ENCODE measurements at places on chromosomes 16 and 17. TPM values are rescaled to one million over a fixed set of nuclear protein-coding genes. Genes with fewer than 3 reads are reported as not detected.

DNA sequence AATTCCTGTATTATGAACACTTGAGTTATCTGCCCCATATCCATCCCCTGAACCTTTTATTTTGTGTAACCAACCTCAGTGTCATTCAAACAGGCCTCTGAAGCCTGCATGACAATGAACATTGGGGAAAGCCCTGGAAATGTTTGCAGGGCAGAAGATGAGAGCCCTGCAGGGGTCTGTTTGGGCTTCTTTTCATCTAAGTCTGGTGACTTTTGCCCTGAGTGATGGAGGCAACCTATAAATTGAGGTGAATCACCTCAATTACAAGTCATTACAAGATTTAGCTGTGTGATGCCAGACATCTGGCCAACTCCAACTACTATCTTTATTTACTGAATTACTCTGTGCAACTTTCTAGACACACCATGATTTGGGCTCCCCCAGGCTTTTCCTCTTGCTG, 189.2 kb downstream of the MAF start:
- H3K27ac ChIP-seq = no peak overlapping the region
- peaks cover 8% of the 10 kb centered on the region for H3K27me3 ChIP-seq
- no peak overlapping the region for H3K4me3 ChIP-seq
- H3K4me1 ChIP-seq = no peaks in the 10 kb centered on the region

GRCh38 chr17:49180998-49181635, 29.3 kb downstream of the GNGT2 start:
- no peak for DNase-seq
- H3K4me3 ChIP-seq = no peak overlapping the region
- no peak overlapping the region for H3K27ac ChIP-seq
- no peaks in the 10 kb centered on the region for H3K4me1 ChIP-seq

ZG16B gene
- 0.27 TPM for total RNA-seq

DNA sequence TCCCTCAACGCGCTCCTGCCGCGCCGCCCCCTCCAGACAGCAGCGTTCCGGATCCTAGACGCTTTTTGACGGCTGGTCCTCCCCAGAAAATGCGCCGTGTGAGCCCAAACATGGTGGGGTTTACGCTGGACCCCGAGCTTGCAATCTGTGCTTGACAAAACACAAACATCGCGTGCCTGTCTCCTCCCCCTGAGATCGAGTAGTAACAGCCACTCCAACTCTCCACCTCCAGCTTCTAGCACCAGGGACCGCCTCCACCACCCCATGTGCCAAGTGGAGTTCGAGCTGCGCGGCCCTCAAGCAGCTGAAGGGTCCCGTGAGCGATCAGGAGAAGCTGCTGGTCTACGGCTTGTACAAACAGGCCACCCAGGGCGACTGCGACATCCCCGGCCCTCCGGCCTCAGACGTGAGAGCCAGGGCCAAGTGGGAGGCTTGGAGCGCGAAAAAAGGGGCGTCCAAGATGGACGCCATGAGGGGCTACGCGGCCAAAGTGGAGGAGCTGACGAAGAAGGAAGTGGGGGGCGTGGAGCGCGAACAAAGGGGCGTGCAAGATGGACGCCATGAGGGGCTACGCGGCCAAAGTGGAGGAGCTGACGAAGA, 656 bp upstream of the GEMIN4 start:
- no peaks in the 10 kb centered on the region for H3K27me3 ChIP-seq
- DNase-seq = peak; percentile 75
- H3K36me3 ChIP-seq = peaks cover 4% of the 10 kb centered on the region
- H3K4me3 ChIP-seq = peak overlapping the region; percentile 99

HOXB1 gene
- total RNA-seq = not detected

- H3K4me3 ChIP-seq = no peak overlapping the region
- H3K36me3 ChIP-seq = peaks cover 94% of the 10 kb centered on the region
- no peaks in the 10 kb centered on the region for H3K27me3 ChIP-seq
- peaks cover 6% of the 10 kb centered on the region for H3K4me1 ChIP-seq
- no peak for DNase-seq
Measured at GRCh38 chr17:80328634-80329380, 68.2 kb downstream of the RNF213 start.

GRCh38 chr16:75565640-75566039, 539 bp upstream of the GABARAPL2 start:
- H3K4me1 ChIP-seq = peaks cover 56% of the 10 kb centered on the region
- H3K27ac ChIP-seq = peak overlapping the region; percentile 84
- H3K4me3 ChIP-seq = peak overlapping the region; percentile 97
- H3K27me3 ChIP-seq = no peaks in the 10 kb centered on the region

DRC3 gene
- 1.7 TPM for total RNA-seq

- H3K27ac ChIP-seq = no peak overlapping the region
- peaks cover 3% of the 10 kb centered on the region for H3K4me1 ChIP-seq
- peaks cover 96% of the 10 kb centered on the region for H3K27me3 ChIP-seq
- DNase-seq = no peak
- H3K36me3 ChIP-seq = no peaks in the 10 kb centered on the region
Measured at GRCh38 chr16:85983606-85984230, 84.8 kb downstream of the IRF8 start.

DNA sequence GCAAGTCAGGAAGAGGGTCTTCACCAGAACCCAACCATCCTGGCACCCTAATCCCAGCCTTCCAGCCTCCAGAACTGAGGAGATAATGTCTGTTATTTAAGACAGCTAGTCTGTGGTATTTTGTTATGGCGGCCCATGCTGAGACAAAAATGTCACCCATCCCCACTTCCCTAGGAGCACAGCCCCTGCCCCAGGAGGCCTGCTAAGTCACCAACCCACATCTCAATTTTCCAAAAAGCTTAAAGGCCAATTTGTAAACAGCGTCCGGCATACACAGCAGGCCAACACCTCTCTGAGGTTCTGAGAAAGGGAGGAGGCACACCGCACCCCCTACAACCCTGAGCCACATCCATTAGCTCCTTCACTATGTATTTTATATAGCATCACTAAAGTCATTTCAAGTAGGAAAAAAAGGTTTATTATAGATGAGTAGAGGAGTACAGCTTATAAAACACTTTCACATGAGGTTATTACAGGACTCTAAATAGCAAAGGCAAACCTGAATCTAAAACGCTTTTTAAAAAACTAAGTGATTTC, 6.9 kb downstream of the TMEM170A start:
- H3K36me3 ChIP-seq = no peaks in the 10 kb centered on the region
- DNase-seq = no peak
- no peak overlapping the region for H3K4me3 ChIP-seq
- no peak overlapping the region for H3K27ac ChIP-seq

CLEC19A gene
- not detected for total RNA-seq

DNA sequence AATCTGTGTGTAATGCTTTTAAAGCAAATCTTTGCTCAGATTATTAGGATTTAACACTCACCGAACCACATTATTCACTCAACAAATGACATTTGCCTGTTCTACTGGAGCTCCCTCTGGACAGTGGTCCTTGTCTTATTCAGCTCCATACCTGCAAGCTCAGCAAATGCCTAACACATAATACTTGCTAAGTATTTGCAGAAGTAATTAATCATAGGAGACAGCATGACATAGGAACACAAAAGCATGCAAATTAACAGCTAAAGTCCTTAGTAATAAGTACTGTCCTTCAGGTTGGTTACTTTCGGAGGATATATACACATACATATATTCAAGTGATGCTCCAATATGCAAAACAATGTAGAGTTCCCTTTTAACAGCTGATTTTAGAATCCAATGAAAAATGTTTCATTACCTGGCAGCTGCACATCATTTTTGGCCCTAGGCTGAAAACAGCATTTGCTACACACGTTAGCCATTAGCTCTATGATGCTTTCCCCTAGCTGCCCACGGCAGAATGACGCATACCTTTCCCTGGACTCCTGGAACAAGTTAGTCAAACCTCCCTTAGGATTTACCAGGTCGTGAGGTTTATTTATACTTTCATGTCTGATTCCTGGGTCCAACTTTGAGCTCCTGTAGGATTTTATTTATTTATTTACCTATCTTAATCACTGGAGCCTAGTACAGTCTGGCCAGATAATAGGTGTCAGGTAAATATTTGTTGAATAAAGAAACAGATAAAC, 8.6 kb downstream of the BRD7 start:
- peaks cover 36% of the 10 kb centered on the region for H3K36me3 ChIP-seq
- no peak for DNase-seq
- peaks cover 37% of the 10 kb centered on the region for H3K4me1 ChIP-seq
- no peak overlapping the region for H3K4me3 ChIP-seq

- peaks cover 97% of the 10 kb centered on the region for H3K4me1 ChIP-seq
- H3K27ac ChIP-seq = peak overlapping the region; percentile 100
Measured at GRCh38 chr16:67962135-67962534, 6.3 kb downstream of the SLC12A4 start.

DNA sequence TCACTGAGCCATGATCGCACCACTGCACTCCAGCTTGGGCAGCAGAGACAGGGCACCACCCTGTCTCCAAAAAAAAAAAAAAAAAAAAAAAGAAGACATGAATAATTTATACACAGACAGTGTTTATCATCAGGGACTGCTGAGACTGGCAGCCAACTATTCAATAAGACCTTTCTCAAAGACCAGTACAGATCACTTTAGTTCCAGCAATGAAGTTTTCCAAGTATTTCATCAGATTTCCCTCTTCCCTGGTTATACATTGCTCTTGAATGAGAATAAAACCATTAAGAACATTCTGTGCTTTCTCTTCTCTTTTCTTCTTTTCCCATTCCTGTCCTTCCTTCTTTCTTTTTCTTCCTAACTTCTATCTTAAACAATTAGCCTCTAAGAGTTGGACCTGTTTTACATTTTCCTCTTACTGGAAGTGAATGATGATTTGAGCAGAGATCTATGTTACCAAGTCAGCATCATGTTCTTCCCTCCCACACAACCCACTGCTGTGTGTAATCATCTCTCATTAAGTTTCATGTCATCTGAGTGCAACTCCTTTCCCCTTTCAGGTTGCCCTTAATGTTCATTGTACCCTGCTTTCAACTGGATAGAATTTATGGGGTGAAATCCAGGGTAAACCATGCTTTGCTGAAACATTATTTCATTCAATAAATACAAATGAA, 35.9 kb upstream of the SMIM36 start:
- no peak for DNase-seq
- no peak overlapping the region for H3K27ac ChIP-seq
- H3K27me3 ChIP-seq = no peaks in the 10 kb centered on the region
- no peaks in the 10 kb centered on the region for H3K4me1 ChIP-seq
- H3K36me3 ChIP-seq = no peaks in the 10 kb centered on the region

SOX9 gene
- total RNA-seq = 15.0 TPM

CHP2 gene
- total RNA-seq = not detected

PLXDC1 gene
- total RNA-seq = 12.2 TPM

- H3K27me3 ChIP-seq = no peaks in the 10 kb centered on the region
- no peaks in the 10 kb centered on the region for H3K36me3 ChIP-seq
Measured at GRCh38 chr16:56270828-56271227, 79.5 kb downstream of the GNAO1 start.

HIC1 gene
- 23.5 TPM for total RNA-seq

DNA sequence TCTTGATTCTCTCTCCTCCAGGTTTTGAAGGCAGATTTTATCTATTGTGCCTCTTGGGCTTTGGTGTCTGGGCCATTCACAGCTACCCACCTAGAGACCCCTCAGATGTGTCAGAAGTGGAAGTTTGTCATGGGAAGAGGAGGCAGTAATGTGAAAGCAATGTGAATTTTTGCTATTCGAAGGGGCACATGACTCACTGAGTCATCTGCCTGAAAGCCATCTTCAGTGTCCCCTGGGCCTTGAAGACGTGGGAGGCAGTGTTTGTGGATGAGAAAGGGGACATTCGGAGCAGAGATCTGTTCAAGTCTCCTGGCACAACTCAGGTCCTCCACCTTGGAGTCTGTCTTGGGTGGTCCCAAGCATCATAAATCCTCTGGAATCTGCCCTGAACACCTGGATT, 530.2 kb downstream of the NPIPA7 start:
- no peaks in the 10 kb centered on the region for H3K4me1 ChIP-seq
- H3K4me3 ChIP-seq = no peak overlapping the region
- no peak overlapping the region for H3K27ac ChIP-seq
- no peak for DNase-seq

GRCh38 chr17:80008383-80008840, 27.3 kb downstream of the TBC1D16 start:
- peaks cover 19% of the 10 kb centered on the region for H3K36me3 ChIP-seq
- DNase-seq = peak; percentile 78
- H3K27me3 ChIP-seq = no peaks in the 10 kb centered on the region
- H3K27ac ChIP-seq = no peak overlapping the region

DNA sequence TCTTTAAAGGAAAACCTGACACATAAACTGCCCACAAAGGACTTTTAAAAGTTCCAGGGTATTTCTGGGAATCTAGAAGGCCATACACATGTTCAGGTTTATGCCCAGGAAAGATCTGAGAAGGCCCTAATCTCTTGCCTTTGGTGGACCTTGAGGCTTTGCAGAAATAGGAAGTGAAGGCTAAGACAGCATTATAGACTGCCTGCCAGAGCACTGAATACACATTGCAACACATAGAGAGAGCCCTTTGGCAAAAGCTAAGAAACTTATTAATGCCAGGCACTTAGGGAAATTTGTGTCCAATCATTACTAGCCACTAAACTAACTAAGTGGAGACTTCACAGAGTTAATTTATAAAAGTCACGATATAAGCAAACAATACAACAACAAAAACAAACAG, 70.4 kb downstream of the MMD start:
- DNase-seq = no peak
- H3K4me1 ChIP-seq = no peaks in the 10 kb centered on the region
- no peak overlapping the region for H3K27ac ChIP-seq

MT1A gene
- total RNA-seq = 1.2 TPM

- no peak for DNase-seq
- H3K4me3 ChIP-seq = no peak overlapping the region
- peaks cover 30% of the 10 kb centered on the region for H3K4me1 ChIP-seq
- no peak overlapping the region for H3K27ac ChIP-seq
- H3K27me3 ChIP-seq = no peaks in the 10 kb centered on the region
- H3K36me3 ChIP-seq = peaks cover 7% of the 10 kb centered on the region
Measured at GRCh38 chr17:46092991-46093390, 93.9 kb downstream of the STH start.

KRT33B gene
- not detected for total RNA-seq

- H3K4me3 ChIP-seq = no peak overlapping the region
- no peak overlapping the region for H3K27ac ChIP-seq
- peaks cover 32% of the 10 kb centered on the region for H3K4me1 ChIP-seq
- peaks cover 50% of the 10 kb centered on the region for H3K36me3 ChIP-seq
Measured at GRCh38 chr16:71880176-71880575, 3.8 kb downstream of the ZNF821 start.

CD79B gene
- 4.6 TPM for total RNA-seq
